Activated naive CD4-positive, alpha-beta T cell treated with anti-CD3 and anti-CD28 coated beads, Interleukin-2, amount 10 ng/mL, durations not matched to agents 7 days and 5 days (primary cell): ENCODE measurements at places on chromosomes 1 and 21.

GRCh38 chr1:114723915-114724314 lies 7.3 kb upstream of the NRAS start:
- no peak for DNase-seq

DNA sequence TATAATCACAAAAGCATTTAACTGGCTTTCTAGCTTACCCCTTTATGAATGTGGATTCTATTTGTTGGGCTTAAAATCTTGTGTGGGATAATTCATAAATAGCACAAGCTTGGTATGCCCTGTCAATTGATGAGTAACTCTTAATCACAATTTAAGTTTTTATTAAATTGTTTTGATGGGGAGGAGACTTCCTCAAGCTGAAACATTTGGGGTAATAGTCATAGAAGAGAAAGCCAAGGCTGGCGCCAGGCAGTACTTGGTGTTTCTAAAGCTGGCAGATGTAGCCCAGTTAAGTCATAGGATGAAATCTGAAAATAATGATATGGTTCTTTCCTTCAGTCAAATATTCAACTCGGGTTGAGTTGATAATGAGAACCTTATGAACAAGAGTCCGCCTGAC lies 167.2 kb downstream of the FMN2 start:
- no peak for DNase-seq

DNA sequence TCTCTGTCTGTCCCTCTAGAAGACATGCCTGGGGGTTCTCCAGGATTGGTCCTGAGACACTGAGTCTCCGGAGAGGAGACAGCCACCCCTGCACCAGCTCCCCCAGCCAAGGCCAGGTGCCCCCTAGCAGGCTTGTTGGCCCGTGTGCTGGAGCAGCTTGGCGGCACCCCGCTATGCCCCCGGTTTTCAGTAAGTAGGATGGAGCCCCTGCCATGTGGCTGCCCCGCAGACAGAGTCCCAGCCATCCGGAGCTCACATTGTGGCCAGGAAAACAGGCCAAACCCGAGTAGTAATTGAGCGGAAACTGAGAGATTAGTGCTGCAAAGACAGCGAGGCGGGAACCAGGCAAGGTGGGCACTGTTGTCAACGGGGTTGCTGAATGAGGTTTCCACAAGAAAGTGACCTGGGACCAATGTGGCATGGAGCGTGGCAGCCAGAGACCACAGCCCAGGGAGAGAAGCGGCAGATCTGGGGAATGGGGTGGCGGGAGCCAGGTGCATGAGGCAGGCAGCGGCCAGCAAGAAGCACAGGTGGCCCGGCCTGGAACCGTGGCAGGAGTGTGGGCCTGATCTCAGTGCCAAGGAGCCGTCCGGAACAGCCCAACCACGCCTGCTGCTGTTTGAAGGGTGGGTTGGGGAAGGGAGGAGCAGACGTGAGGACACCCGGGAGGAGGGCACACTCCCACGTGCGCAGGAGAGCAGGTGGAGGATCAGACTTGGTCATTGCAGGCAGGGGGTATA lies 137.4 kb upstream of the VAMP3 start:
- DNase-seq = no peak

- DNase-seq = no peak
Measured at GRCh38 chr1:38915352-38915948, 26.2 kb downstream of the RHBDL2 start.

- DNase-seq = no peak
Measured at GRCh38 chr1:37868466-37868865, 9.1 kb upstream of the MTF1 start.

DNA sequence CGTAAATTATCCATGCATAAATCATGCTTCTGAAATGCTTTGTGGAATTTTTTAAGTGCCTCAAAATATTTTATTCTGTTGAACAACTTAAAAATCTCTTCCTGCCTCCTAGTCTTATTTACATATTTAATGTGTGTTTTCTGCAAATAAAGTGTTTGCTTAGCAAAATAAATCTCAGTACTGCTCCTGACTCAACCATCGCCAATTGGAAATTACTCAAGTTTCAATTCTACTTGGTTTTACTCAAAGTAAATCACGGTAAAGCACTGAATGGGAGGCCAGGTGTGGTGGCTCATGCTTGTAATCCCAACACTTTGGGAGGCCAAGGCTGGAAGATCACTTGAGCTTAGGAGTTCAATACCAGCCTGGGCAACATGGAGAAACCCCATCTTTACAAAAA lies 152.2 kb upstream of the NR5A2 start:
- no peak for DNase-seq
